GM03348 (cell line): ENCODE measurements at places on chromosomes 4 and X.

GRCh38 chrX:107707866-107708265, 67.7 kb downstream of the TSC22D3 start:
- DNase-seq = no peak

- no peak for DNase-seq
Measured at GRCh38 chr4:184344899-184345572, 127.4 kb upstream of the ENPP6 start.

GRCh38 chr4:148434075-148434773, 8.0 kb downstream of the NR3C2 start:
- no peak for DNase-seq

DNA sequence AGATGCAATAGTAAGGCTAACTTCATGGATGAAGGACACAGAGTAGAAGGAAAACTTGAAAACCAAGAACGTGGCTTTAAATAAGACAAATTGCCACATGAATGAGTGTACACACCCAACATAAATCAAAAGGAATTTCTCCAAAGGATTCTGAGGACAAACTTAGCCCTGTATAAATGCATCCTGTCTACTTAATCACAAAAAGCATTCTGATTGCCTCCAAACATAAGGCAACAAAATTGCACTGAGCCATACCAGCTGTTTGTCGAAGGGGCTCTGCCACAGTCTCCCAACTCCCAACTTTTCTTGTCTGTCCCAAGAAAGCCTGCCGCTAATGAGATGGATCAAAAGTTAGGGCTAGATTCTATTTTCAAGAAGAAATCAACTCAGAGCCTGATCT, 194.3 kb downstream of the SOWAHB start:
- peak; percentile 7 for DNase-seq

DNA sequence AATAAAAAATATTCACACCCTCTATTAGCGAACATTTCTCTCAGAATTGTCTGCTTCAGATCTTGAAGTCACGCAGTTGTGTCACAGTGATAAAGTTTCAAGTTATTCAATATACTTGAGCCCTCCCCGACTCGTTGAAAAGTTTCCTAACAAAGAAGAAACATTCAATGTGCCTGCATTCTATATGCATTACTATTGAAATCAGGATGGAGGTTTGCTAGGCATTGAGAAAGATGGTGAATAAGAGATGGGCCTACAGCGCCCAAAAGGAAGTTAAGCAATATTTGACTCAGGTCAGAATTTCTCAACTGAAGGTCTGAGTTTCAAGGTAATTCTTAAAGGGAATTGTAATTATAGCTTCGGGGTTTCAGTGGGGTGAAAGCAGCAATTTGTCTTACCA, 6.1 kb downstream of the TCEANC start:
- DNase-seq = peak; percentile 10

DNA sequence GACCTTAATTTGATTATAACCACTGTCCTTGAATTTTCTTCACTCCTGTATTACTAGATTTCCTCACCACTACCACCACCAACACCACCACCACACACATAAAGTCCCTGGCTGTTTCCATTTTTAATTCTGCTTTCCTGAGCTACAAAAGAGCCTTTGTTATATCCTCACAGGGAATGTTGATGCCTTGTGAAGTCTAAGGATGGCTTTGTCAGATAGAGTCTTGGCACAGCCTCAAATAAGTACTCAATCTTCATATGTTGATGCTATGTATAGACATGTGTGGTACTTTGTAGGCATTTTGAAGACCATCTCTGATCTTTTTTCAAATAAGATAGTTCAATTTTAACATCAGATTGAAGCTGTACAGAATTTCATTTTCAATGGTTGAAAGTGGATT, 1016.7 kb upstream of the LCORL start:
- no peak for DNase-seq
